Stimulated activated CD8-positive, alpha-beta memory T cell treated with anti-CD3 and anti-CD28 coated beads, Interleukin-4, amount 100 ng/mL, for 1 hour (primary cell): ENCODE measurements at places on chromosomes 5 and 9.

GRCh38 chr9:11233696-11234095 is 620.9 kb upstream of the PTPRD start:
- DNase-seq: no peak

DNA sequence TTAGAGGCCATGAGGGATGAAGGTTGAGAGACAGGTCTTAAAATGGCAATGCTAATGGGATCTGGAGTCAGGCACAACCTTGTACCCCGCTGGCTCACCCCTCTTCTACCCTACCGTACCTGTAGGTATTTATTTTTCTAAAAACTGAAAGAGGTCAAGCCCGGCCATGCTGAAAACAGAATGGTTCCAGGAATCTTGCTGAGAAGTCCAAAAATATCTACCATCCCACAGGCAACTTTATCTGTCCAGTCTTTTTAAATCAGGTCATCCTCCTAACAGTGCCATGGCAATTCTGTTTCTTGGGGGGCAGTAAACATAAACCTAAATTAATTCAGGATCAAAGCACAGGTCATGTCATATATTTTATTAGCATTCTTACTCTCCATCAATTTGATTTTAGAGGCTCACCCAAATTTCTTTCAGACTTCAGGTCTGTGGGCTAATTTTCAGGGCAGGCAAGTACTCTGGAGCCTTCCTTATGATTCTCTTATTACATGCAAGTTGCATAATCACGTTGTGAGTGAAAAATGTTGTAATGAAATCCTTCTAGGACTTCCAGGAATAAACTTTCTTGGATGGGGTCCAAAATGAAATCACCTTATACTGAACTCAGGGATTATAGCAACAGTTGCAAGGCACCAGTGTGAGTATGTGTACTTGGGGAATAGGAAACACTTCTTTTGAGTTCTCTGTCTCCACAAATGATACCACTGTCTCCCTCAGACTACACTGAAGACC is 102.7 kb upstream of the NREP start:
- no peak for DNase-seq

GRCh38 chr5:9419794-9420193 is 126.1 kb downstream of the SEMA5A start:
- no peak for DNase-seq

- no peak for DNase-seq
These were observed 40.2 kb upstream of the ROPN1L start for GRCh38 chr5:10401498-10401897.

DNA sequence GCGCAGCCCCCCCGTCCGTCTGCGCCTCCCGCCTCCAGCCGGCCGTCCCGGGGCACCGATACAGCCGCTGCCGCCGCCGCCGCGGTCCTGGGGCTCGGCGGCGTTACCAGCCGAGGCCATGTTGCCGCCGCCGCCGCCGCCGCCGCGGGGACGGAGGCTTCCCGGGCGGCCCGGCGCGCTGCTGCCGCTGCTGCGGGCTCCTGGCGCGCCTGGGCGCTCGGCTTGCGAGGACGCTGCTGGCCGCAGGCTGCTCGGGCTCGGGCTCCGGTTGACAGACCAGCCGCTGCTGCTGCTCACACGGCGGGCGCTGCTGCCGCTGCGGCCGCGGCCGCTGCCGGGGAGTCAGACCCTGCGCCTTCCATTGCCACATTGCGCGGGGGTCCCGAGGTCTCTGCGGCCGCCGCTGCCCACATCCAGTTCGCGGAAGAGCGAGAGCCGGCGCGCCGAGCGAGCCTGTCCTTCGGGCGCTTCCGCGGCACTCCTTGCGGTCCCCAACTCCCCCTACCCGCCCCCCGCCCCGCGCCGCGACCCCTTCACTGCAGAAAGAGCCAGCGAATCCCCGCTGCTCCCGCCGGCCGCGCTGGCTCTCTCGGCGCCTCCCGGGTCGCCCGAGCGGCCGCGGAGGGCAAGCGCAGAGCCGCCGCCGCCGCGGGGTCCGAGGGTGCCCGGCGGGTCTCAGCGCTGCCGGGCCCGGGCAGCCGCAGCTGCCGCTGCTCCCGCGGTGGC is 8.4 kb downstream of the PTCH1 start:
- DNase-seq: no peak

DNA sequence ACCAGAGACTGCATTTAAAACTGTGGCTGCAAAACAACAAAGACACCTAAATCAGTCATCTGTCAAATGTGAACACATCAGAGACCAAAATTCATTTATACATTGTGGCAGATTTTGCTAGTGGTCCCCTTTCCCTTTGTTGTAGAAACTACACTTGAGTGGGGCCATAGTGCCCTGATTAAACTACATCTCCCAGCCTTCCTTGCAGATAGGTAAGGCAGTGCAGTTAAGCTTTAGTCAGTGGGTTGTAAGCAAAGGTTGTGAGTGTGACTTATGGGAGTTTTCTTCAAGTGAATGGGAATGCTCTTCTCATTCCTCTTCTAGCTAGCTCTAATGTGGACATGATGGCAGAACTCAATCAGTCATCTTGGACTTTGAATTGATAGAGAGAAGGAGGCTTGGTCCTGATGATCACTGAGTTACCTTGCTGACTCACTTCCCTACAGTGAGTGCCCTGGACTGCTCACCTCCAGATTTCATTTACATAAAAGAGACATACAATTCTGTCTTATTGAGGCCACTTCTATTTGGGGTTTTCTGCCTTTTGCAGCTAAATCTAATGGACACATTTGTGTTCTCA is 35.2 kb upstream of the SPARC start:
- no peak for DNase-seq

DNA sequence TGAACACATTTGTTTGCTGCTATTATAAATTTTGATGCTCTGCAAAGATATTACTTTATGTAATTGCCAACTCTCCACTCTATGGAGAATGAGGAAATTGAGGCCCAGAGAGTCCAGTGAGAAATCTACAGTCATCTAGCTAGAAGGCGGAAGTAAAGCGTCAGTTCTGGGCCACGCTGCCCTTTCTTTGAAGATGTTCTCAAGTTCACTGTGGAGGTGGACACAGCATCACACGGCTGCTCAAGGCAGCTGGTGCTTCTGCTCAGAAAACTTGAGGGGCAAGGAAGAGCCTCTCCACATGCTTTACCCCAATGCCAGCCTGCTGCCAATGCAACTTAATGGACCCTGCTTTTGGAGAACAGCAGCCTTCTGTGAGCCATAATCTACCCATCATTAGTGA is 96.3 kb downstream of the TTLL11 start:
- no peak for DNase-seq

- DNase-seq: no peak
These were observed 3.8 kb upstream of the RASEF start for GRCh38 chr9:83066771-83067170.

DNA sequence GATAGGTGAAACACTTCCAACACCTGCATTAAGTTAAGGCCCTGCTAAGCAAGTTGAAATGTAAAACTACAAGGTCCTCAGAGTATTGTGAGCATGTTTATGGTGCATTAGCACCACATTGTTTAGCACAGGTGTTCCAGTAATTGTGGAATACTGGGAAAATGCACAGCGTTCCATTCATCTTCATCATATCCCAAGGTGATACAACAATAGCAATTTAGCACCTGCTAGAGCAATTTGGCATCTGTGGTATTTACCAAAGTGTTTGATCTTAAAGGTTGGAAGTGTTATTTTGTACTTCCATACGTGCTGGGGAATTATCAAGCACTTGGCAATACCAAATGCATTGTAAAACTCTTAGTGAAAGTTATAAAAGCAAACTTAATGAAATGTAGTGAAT is 266.8 kb downstream of the CYLC2 start:
- no peak for DNase-seq

- no peak for DNase-seq
These were observed 1148.1 kb upstream of the ACO1 start for GRCh38 chr9:31236344-31236743.

DNA sequence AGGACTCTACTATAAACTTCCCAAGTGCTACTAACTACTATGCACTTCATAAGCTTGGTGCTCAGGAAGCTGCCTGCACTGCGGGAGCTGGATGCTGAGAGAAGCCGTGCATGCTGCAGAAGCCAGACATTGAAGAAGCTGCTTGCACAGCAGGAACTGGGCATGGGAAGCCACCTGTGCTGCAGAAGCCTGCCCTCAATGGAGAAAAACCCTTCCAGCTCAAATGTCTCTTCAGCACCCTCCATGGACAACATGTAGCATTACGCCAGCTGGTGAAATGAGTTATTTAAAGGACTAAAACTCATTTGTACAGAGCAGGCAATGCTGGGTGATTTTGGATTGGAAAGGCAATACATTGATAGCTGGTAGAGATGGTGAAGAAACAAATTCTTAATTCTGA is 247.2 kb downstream of the KIF4B start:
- no peak for DNase-seq

DNA sequence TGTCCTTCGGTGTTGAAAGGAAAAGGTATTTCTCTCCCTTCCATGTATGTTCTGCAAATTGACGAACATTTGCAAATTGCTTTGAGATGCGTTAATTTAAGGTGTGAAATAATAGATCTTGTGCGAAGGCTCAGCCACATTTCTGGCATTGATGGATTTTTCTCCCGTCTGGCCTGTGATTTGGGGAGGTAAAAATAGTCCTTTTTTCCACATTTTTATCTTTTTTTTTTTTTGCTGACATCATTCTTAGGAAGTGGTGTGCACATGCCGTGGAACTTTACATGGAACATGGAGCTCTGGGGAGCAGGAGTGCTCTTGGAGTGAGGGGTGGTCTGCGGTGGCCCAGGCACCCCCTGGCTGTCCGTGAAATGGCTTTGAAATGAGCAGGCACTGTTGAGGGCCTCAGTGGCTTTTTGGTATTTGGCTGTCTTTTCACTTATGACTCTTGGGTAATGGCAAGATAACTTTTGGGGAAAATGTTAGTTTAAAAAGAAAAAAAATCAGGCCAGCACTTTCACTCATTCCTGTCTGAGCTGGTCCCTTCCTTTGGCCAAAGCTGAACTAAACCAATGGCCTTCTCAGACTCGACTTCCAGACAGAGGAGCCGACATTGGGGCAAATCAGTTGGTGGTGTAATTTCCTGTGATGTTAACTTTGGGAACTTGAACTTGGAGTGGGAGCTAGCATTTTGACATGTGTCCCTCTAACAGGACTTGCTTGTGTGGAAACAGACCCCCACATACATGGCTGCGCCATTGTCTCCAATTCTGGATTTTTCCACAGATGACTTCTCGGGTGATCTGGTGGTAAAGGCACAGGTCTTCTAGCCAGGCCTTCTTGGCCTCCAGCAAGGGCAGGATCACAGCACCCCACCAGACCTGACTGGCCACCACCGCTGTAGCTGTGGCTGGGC is 4.2 kb downstream of the NEK6 start:
- no peak for DNase-seq

DNA sequence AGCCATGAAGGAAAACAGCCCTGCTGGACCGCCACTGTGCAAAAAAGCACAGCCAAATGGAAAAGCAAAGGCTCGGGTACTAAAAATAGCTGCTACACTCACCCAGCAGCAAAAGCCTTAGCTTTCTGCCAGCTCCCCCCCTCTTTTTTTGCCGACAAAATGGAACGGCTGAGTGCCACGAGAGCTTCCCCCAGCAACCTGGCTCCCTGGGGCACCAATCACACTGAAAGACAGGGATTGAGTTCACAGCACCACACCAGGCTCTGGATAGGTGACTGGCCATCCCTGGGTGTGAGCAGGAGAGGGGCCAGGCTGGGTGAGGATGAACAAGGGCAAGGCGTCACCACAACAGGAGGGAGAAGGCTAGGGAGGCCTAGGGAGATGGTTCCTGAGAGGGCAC is 66.7 kb downstream of the SIL1 start:
- no peak for DNase-seq

GRCh38 chr9:109010746-109011145 is 2.6 kb downstream of the CTNNAL1 start:
- DNase-seq: no peak

DNA sequence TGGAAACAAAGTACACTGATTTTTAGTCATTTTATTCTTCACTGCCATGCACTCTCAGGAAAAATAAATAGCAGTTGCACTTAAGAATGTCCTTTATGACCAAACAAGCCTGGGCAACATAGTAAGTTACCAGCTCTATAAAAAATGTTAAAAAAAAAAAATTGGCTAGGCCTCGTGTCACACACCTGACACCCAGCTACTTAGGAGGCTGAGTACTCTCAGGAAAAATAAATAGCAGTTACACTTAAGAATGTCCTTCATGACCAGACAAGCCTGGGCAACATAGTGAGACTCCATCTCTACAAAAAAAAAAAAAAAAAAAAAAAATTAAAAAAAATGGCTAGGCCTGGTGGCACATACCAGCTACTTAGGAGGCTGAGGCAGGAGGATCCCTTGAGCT is 304.6 kb downstream of the SLCO4C1 start:
- DNase-seq: no peak

GRCh38 chr9:130432796-130433167 is 12.0 kb upstream of the ASS1 start:
- no peak for DNase-seq

DNA sequence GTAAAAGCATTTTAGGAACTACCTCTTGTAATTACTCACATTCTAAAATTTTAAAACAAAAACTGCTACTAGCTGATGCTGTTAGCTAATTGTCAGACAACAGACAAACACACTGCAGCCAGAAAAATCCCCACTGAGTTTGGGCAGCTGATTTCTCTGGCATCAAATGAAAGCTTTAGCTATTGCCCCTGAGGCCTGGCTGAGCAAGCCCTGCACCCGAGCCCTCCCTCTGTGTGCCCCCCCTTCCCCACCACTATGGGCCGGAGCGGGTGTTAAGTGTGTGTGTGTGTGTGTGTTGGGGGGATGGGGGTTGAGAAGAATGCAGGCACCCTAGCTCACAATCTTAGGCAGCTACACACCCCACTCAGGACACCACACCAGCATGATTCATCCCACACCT is 2.4 kb downstream of the NEUROG1 start:
- DNase-seq: no peak

GRCh38 chr9:113978725-113979342 is 99.3 kb downstream of the AMBP start:
- no peak for DNase-seq

- DNase-seq: no peak
These were observed 1154.7 kb downstream of the DTWD2 start for GRCh38 chr5:117833691-117834090.

GRCh38 chr5:163789870-163790269 is 284.5 kb downstream of the MAT2B start:
- no peak for DNase-seq

- no peak for DNase-seq
These were observed 4.1 kb downstream of the TRIM23 start for GRCh38 chr5:65620021-65620420.
